Activated CD4-positive, alpha-beta T cell treated with anti-CD3 and anti-CD28 coated beads, Interleukin-2, amount 10 ng/mL, durations not matched to agents 24 days and 14 days (primary cell): ENCODE measurements at places on chromosomes 16 and 17. TPM values are rescaled to one million over a fixed set of nuclear protein-coding genes. Genes with fewer than 3 reads are reported as not detected.

DNA sequence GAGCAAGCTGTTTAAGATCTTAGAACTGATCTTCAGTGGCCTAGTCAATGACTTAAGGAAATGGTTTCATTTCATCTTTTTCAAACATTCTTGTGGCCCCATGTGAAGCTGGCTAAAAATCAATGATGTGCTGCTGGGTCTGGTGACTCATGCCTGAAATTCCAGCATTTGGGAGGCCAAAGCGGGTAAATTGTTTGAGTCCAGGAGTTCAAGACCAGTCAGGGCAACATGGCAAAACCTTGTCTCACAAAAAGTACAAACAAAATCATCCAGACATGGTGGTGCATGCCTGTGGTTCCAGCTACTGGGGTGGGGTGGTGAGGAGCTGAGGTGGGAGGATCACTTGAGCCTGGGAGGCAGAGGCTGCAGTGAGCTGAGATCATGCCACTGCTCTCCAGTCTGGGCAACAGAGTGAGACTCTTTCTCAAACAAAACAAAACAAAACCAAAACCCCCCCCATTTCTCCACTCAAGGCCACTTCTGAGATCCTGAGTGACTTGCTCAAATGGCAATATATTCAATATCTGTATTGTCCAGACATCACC lies 17.4 kb upstream of the COL1A1 start:
- H3K4me3 ChIP-seq, result no peak overlapping the region
- no peaks in the 10 kb centered on the region for H3K36me3 ChIP-seq
- peaks cover 6% of the 10 kb centered on the region for H3K4me1 ChIP-seq
- peaks cover 28% of the 10 kb centered on the region for H3K27me3 ChIP-seq
- no peak for DNase-seq

GRCh38 chr16:49858200-49859124 lies 2.5 kb upstream of the ZNF423 start:
- peaks cover 3% of the 10 kb centered on the region for H3K4me1 ChIP-seq
- DNase-seq, result peak; percentile 68
- peak overlapping the region; percentile 58 for H3K4me3 ChIP-seq

DNA sequence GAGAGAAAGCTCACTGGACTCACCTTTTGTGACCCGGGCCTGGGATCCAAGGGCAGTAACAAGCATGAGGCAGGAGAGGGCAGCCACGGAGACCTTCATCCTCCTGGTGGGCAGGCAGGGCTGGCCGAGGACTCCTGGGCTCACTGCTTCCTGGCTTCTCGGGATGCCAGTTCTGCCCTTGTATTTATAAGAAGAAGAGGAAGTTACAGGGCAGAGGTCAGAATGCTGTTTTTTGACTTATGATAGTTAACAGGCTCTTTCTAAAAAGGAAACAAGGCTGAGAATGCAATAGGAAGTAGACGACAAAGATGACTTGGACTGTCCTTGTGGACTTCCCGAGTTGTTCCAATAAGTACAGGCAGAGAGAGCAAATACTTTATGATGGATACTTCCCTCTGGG lies at the start of gene CCL23:
Gene CCL23, minus strand, starts transcription at position 174 of the 400 bp plus-strand sequence. Its CDS starts 75 bp downstream, at position 99.
- no peak within 1 kb of the TSS for H3K27ac ChIP-seq
- H3K27me3 ChIP-seq, result peaks cover 45% of the 10 kb centered on the region
- H3K4me3 ChIP-seq, result no peak within 1 kb of the TSS
- no peak for DNase-seq
- peaks cover 3% of the 10 kb centered on the region for H3K4me1 ChIP-seq

Gene ZACN
- 4.1 TPM in 2 replicates for total RNA-seq

- H3K36me3 ChIP-seq, result peaks cover 48% of the 10 kb centered on the region
- H3K4me1 ChIP-seq, result peaks cover 35% of the 10 kb centered on the region
- no peaks in the 10 kb centered on the region for H3K27me3 ChIP-seq
- peak overlapping the region; percentile 80 for H3K4me3 ChIP-seq
These were observed 705 bp downstream of the KRABD2 start for GRCh38 chr17:8375738-8376259.

Gene TTLL6
- total RNA-seq, result not detected in 2 replicates

GRCh38 chr16:23048164-23048563 lies 101.1 kb downstream of the USP31 start:
- no peak for DNase-seq
- H3K36me3 ChIP-seq, result no peaks in the 10 kb centered on the region
- H3K4me3 ChIP-seq, result no peak overlapping the region
- H3K27me3 ChIP-seq, result peaks cover 5% of the 10 kb centered on the region

- no peak overlapping the region for H3K4me3 ChIP-seq
- no peak overlapping the region for H3K27ac ChIP-seq
- no peaks in the 10 kb centered on the region for H3K27me3 ChIP-seq
These were observed 77.7 kb downstream of the GAS7 start for GRCh38 chr17:10120749-10121148.

Gene TMC8
- 231 and 234 TPM in 2 replicates for total RNA-seq

Gene ABCC12
- not detected in 2 replicates for total RNA-seq

Gene PPL
- total RNA-seq, result not detected in 2 replicates

GRCh38 chr17:79420318-79421243 lies 190.3 kb downstream of the RBFOX3 start:
- H3K36me3 ChIP-seq, result no peaks in the 10 kb centered on the region
- peak; percentile 64 for DNase-seq
- no peaks in the 10 kb centered on the region for H3K27me3 ChIP-seq
- H3K4me1 ChIP-seq, result peaks cover 3% of the 10 kb centered on the region

Gene KRT27
- total RNA-seq, result not detected in 2 replicates

Gene XAF1
- total RNA-seq, result 34.1 and 37.6 TPM in 2 replicates

GRCh38 chr17:35744830-35745229 lies 8.2 kb downstream of the GAS2L2 start:
- H3K27me3 ChIP-seq, result peaks cover 37% of the 10 kb centered on the region
- no peak overlapping the region for H3K27ac ChIP-seq
- H3K36me3 ChIP-seq, result no peaks in the 10 kb centered on the region
- H3K4me3 ChIP-seq, result no peak overlapping the region

DNA sequence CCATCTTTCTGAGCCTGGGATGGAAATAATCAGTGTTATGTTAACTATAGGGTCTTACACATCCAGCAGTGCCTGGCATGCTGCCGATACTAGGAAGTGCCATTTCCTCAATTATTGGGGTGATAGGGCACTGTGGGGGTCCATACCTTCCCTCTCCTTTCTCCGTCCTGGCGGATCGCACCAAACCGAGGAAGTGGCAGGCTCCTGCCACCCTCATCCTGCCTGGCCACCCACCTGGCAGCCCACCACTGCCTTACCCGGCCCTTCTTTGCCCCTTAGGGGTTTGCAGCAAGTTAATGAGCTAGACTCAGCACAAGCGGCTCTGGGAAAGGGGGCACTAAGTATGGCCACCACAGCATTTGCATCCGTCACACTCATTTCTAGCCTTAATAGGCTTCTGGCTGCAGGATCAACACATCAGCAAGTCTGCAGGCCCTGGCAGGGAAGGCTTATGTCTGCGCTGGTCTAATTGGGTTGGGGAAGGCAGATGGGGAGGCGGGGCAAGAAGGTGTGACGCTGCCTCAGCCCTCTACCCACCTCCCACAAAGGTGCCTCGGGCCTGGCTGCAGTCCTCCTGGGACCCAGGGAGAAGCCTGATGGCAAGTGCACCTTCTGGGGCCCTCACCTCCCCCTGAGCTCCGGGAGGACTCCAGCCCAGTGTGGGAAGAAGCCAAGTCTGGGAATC lies 28.6 kb downstream of the DCAKD start:
- H3K27me3 ChIP-seq, result peaks cover 31% of the 10 kb centered on the region
- H3K27ac ChIP-seq, result no peak overlapping the region
- DNase-seq, result no peak

DNA sequence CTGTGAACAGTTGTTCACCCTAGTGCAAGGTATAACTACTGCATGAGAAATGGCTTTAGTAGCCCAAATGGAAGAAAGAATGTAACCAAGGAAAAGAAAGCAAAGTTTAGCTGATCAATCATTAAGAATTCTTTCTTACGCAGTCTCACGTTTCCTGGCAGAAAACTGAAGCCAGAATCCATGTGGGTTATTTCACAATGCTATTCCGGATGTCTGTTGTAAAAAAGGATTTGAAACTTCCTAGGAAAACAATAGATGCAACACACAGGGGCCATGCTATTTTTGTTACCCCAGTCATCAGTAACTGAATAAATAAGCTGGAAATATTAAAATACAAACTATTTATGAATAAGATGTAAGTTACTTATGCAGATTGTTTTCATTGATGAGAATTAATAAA lies 802.5 kb downstream of the CDH8 start:
- no peak for DNase-seq
- no peak overlapping the region for H3K4me3 ChIP-seq
- H3K4me1 ChIP-seq, result no peaks in the 10 kb centered on the region
- H3K27me3 ChIP-seq, result no peaks in the 10 kb centered on the region
- H3K27ac ChIP-seq, result no peak overlapping the region
- no peaks in the 10 kb centered on the region for H3K36me3 ChIP-seq

DNA sequence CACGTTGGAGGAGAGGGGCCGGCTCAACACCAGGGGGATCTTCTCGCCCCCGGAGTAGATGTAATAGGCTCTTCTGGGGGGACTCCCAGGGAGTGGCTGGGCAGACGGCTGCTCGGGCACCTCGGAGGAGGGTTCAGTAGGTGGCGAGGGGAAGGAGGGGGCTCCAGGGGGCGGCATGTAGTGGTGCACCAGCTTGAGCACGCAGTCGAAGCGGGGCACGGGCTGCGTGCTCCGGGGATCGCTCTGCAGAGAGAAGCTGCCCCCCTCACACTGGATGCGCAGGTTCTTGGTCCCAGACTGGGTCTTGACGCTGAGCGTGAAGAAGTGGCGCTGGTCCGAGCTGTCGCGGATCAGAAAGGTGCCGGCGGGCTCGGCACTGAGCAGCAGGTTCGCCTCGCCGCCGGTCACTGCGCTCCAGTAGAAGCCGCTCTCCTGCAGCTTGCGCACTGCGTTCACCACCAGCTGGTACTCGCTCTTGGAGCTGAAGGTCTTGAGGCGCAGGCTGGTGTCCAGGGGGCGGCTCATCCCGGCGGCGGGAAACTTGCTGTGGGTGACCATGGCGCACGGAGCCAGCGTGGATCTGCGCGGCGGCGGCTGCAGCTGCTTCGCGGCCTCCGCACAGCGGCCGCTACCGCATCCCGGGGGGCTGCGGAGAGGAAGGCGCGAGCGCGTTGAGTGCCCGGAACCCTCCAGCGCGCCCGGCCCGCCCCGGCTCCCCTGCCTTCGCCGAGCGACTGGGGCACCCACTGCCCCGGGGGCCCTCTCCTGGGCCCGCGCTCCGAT lies 1.1 kb downstream of the SOCS3 start:
- H3K27me3 ChIP-seq, result no peaks in the 10 kb centered on the region
- H3K4me3 ChIP-seq, result peak overlapping the region; percentile 92
- H3K36me3 ChIP-seq, result peaks cover 48% of the 10 kb centered on the region
- peak overlapping the region; percentile 89 for H3K27ac ChIP-seq
- H3K4me1 ChIP-seq, result peaks cover 44% of the 10 kb centered on the region
- peak; percentile 86 for DNase-seq

Gene TLCD3B
- total RNA-seq, result 1.5 and 1.8 TPM in 2 replicates

DNA sequence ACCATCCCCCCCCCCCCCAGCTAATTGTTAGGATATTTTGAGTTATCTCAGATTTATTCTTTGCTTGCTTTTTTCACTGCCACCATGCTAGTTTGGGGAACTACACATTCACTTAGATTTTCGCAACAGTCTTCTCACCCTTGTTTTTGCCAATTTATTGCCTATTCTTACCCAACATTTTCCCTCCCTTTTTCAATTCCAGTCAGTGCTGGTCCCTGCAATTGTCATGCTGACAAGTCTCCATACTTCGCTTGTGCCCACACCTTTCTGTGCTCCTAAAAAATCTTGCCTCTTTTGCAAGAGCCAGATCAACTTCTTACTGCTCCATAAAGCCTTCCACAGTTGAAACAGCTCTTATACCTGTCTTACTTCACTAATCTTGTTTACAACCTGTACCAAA lies 16.3 kb downstream of the TNRC6A start:
- no peak overlapping the region for H3K4me3 ChIP-seq
- no peak overlapping the region for H3K27ac ChIP-seq
- DNase-seq, result no peak
- peaks cover 49% of the 10 kb centered on the region for H3K4me1 ChIP-seq
- peaks cover 35% of the 10 kb centered on the region for H3K36me3 ChIP-seq

GRCh38 chr17:45136846-45137560 lies 1.5 kb downstream of the ACBD4 start:
- H3K4me1 ChIP-seq, result peaks cover 11% of the 10 kb centered on the region
- peak overlapping the region; percentile 88 for H3K4me3 ChIP-seq
- no peak overlapping the region for H3K27ac ChIP-seq
- DNase-seq, result no peak
- H3K27me3 ChIP-seq, result no peaks in the 10 kb centered on the region

DNA sequence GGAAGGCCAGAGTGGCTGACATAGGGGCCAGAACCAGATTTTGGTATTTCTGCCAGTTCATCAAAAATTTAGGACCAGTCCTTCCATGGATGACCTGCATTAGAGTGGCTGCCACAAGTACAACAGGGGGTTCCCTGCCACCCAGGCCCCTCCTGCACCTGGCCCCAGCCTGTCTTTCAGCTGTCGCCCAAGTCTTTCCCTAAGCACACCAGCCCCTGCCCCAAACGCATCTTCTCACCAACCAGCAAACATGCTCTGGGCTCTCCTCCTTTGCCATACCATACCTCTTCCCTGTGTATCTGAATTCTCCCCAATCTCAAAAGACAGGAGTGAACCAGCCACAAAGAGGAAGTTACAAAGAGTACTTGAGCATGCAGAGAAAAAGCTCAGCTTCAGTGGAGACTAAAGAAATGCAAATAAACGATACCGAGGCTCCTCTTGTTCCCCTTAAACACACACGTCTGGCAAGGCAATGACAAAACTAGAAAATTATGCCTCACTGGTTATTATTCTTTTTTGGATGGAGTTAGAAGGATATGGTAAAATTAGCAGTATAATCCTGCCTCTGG lies 130.6 kb downstream of the DYNLRB2 start:
- H3K4me3 ChIP-seq, result no peak overlapping the region
- H3K36me3 ChIP-seq, result peaks cover 49% of the 10 kb centered on the region
- DNase-seq, result peak; percentile 47
- H3K4me1 ChIP-seq, result peaks cover 29% of the 10 kb centered on the region

- H3K36me3 ChIP-seq, result peaks cover 33% of the 10 kb centered on the region
- H3K4me1 ChIP-seq, result peaks cover 8% of the 10 kb centered on the region
- no peak overlapping the region for H3K27ac ChIP-seq
These were observed 18.2 kb upstream of the RASL10B start for GRCh38 chr17:35713069-35713728.

GRCh38 chr16:2465653-2466415 lies 5.3 kb upstream of the NTN3 start:
- H3K27ac ChIP-seq, result no peak overlapping the region
- H3K36me3 ChIP-seq, result no peaks in the 10 kb centered on the region
- no peak overlapping the region for H3K4me3 ChIP-seq
- H3K27me3 ChIP-seq, result peaks cover 21% of the 10 kb centered on the region

Gene CDC42EP4
- 0.86 and 0.95 TPM in 2 replicates for total RNA-seq

DNA sequence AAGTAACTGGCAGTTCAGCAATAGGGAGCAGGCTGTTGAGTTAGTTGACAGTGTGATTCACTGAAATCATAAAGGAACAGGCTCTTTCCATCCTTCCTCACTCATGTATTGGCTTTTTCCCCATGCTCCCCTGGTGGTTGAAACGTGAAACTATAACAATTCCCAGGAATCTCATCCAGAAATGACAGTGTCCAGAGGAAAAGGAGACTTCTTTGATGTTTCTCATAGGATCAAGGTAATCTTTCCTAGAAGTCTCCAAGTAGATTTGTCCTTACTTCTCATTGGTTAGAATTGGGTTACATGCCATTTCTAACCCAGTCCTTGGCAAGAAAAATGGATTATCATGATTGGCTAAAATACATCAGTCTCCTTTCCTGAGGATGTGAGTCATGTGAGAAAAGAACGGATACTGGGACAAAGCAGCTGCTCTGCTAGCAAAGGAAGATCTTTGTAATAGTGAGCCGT lies 14.4 kb downstream of the TTC19 start:
- peaks cover 43% of the 10 kb centered on the region for H3K36me3 ChIP-seq
- H3K27ac ChIP-seq, result no peak overlapping the region
- peaks cover 7% of the 10 kb centered on the region for H3K4me1 ChIP-seq
- no peaks in the 10 kb centered on the region for H3K27me3 ChIP-seq
- H3K4me3 ChIP-seq, result no peak overlapping the region

Gene KNOP1
- total RNA-seq, result 36.9 and 37.0 TPM in 2 replicates

Gene EFNB3
- total RNA-seq, result 0.05 TPM in 1 of 2 replicates, not detected in the other
